ENCODE measurements at places on chromosomes 11 and 22.

GRCh38 chr22:21100149-21101032 is 54.6 kb downstream of the LRRC74B start:
- DNase-seq: no peak

DNA sequence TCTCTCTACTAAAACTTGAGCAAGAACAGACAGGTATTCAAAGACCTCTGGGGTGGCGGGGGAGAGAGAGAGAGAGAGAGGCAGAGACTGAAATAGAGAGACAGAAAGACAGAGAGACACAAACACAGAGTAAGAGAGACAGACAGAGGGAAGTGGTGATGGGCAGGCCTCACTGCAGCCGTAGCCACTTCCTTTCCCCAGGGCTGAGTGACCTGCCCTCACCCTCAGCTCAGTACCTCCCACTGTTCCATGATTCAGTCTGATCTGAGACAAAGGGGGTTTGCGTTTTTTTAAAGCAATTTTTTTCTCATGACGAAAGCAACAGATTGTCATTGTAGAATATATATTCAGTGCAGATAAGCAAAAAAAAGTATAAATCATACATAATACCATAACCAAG is 607.9 kb upstream of the B3GAT1 start:
- no peak for DNase-seq

GRCh38 chr11:62344210-62344609 is 7.0 kb downstream of the ASRGL1 start:
- no peak for DNase-seq

- no peak for DNase-seq
Observed at GRCh38 chr11:69609351-69609750, 31.6 kb upstream of the CCND1 start.

DNA sequence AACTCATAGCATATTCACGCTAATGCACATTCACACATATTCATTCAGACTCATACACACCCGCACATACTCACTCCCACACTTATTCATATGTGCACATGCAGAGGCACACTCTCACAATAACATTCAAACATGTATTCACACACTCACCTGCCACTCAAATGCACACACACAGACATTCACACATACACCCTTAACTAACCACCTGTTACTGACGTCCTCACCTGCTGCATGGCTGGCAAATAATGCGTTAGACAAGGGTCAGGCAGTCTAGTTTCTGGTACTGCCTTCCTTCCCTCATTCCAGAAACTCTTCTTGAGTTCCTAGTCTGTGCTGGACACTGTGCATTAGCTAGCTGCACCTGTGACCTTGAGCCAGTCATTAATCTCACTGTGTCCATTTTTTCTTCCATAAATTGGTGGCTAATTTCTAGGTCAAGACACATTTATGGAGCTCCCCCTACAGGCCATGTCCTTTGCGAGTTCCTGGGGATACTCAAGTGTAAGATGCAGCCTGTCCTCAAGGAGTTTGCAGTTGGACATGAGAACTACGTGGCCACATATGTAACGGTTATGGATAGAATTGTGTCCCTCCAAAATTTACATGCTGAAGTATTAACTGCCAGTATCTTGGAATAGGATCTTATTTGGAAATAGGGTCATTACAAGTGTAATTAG is 34.5 kb upstream of the SEZ6L start:
- DNase-seq: no peak

DNA sequence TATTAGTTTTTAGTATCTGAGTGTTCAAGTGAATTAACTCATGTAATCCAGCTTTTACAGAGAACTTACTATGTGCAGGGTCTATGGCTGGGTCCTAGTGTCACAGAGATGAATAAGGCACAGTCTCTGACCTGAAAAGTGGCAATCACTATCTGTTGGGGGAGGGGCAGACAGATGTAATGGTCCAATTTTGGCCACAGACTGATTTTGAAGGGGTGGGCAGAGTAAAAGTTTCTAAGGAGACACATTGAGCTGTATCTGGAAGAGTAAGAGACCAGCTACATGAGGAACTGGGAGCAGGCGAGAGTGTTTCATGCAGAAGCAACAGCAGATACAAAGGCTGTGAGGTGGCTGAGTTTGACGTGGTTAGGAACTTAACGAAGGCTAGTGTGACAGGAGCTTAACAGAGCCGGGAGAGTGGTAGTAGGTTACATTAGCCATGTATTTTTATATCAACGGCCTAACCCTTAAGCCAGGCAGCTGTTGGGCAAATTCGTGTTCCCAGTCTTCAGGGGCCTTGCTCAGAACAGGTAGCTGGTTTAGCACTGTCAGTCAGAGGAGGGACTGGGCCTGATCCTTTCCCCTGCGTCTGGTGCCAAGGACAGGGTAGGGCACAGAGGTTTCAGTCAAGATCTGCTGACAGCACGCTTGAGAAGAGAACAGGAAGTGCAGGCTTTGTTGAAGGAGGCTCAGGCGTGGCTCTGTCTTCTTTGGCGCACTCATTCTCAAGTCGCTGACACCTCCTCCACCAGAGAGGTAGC is 1.4 kb upstream of the STIM1 start:
- peak; percentile 85 for DNase-seq

GRCh38 chr11:12359761-12360160 is 17.6 kb upstream of the PARVA start:
- DNase-seq: no peak
